ENCODE measurements at places on chromosomes 6 and 20.
A peak's percentile ranks its signal among the peaks of the same experiment; 100 is the strongest.

GRCh38 chr20:35277127-35277526 lies 795 bp downstream of the MMP24OS start:
- no peak for DNase-seq

DNA sequence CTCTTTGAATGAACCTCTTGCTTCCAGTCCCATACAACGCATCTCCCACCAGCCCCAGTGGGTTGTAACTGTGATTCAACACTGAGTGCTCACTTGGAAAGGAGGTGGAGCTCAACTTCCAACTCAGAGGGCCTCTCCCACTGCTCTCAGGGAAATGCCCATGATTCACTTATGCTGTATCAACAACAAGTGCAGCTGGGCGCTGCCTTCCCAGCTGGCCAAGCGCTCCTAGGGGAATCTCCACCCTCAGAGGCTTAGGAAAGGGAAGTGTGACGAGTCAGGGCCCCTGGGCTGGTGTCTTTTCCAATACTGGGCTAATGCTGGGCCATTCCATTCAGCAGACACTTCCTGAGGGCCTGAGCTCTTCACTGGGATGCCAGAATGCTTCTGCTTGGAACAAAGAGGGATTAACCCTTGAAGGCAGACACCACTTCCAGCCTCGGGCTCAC lies 8.1 kb upstream of the OCSTAMP start:
- DNase-seq = peak; percentile 76

- DNase-seq = no peak
Measured at GRCh38 chr6:137264311-137265075, 45.3 kb upstream of the IFNGR1 start.

GRCh38 chr6:166289207-166290060 lies 18.8 kb downstream of the PRR18 start:
- DNase-seq = no peak

- DNase-seq = no peak
Measured at GRCh38 chr6:2354138-2354491, 108.7 kb upstream of the GMDS start.
